Stimulated activated CD8-positive, alpha-beta memory T cell treated with anti-CD3 and anti-CD28 coated beads, Interleukin-15, amount 100 ng/mL, for 1 hour (primary cell): ENCODE measurements at places on chromosomes 1 and 21.
A peak's percentile ranks its signal among the peaks of the same experiment; 100 is the strongest.

DNA sequence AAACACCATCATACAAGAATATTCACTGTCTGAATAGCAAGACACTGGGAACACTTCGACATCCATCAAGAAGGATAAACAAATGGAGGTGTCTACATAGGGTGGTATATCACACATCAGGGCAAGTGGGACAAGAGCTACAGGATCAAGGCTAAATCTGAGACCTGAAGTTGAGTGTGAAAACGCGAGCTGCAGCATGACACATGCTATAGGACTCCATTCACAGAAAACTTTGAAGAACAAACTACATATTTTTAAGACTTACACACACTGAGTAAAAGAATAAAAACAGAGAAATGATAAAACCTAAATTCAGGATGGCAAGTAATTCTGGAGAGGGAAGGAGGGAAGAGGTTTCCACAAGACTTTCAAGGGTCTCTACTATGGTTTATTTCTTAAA lies 2.1 kb downstream of the TTC39A start:
- no peak for DNase-seq

DNA sequence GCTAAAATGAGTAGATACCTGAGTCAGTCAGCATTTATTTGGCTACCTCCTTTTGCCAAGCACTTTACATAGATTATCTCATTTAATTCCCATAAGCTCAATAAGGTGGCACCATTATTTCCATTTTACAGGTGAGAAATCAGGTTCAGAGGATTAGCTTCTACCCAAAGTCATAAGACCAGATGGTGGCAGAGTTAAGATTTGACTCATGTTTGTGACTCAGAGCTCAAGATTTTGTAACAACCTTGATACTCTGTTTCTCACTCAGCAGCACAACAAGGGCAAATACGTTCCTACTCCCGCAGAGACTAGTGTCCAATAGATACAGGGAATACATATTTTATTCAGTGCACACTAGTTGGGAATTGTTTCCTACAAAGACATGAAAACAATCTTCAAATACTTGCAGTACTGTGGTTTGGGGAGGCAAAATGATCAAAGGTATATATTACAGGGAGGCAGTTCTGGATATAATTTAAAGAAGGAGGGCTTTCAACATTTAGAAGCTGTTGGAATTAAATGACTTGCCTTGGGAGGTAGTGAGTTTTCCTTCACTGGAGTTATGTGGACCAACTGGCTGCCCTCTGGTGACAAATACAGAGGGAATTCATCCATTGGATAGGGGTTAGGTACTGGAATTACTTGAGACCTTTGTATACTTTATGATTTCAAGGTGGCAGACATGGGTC lies 3.6 kb downstream of the LEPR start:
- DNase-seq = no peak

GRCh38 chr21:31283025-31283424 lies 61.0 kb downstream of the TIAM1 start:
- no peak for DNase-seq

GRCh38 chr1:234478152-234478480 lies 863 bp downstream of the TARBP1 start:
- DNase-seq = peak; percentile 47

- no peak for DNase-seq
Observed at GRCh38 chr1:148264374-148265276, 112.5 kb upstream of the NBPF11 start.

GRCh38 chr21:39029900-39030884 lies 153.1 kb downstream of the PSMG1 start:
- no peak for DNase-seq

DNA sequence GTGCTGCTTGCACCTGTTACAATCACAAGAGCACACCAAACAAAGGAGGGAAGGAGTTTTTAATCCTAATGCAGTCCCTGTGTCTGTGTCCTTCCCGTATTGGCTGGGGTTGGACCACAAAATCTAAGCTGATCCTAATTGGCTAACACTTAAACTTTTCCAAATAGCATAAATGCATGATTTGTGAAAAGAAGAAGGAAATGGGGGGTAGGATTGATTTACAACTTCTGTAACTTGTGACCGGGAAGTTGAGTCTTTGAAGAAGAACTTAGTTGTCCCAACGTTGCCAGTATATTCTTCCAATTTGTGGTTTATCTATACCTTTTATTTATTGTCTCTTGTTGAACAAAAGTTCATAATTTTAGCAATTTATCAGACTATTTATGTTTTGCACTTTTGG lies 11.8 kb upstream of the IPP start:
- DNase-seq = no peak

GRCh38 chr1:93905734-93906133 lies 3.5 kb downstream of the GCLM start:
- no peak for DNase-seq

GRCh38 chr1:58312461-58312860 lies 234.1 kb downstream of the OMA1 start:
- no peak for DNase-seq

GRCh38 chr1:165367375-165367993 lies 11.0 kb upstream of the LMX1A start:
- peak; percentile 76 for DNase-seq

DNA sequence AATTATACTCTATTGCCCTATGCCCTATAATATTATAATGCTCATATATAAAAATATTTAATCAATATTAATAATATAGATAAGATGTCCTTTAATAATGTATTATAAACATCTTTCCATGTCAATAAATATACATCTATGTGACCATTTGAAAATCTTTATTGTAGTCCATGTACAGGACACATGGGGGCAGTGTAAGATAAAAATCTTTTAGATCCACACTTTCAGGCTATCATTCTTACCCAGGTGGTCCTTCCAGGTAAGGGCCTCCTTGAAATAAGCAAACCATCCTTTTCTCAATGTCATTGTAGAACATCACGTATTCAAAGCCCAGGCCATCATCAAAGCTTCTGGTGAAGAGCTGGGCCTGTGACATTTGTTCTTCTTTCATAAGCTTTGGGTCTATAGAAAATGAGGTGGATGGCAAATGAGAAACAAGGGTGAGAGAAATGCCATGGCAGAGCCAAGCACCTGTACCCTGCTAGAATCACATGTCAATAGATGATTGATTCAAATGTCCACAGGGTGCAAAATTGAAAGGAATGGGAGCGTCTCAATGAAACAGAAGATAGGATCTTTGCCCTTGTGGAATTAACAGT lies 20.2 kb downstream of the THEM4 start:
- no peak for DNase-seq

GRCh38 chr1:59195151-59195550 lies 101.7 kb upstream of the FGGY start:
- DNase-seq = no peak

DNA sequence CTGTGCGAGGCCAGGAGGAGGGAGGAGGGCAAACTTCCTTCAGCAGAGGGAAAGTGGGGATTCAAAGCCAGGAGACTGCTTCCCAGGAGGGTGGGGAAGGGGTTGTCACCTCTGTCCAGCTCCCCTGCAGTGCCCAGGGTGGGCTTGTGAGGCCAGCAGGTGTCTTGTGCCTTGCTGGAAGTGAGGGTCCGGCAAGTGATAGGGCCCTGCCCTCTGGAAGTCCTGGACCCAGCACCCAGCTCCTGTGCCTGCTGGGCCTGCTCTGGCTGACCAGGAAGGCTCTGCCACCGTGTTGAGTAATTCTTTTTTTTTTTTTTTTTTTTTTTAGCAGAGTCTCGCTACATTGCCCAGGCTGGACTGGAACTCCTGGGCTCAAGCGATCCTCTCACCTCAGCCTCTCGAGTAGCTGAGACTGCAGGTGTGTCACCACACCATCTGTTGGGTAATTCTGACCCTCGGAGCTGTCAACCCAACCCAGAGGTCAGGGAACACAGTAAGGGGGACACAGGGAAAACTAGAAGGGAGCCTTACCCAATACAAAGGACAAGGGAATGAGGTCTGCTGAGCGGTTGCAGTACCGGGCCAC lies 1.0 kb downstream of the BEST4 start:
- no peak for DNase-seq

DNA sequence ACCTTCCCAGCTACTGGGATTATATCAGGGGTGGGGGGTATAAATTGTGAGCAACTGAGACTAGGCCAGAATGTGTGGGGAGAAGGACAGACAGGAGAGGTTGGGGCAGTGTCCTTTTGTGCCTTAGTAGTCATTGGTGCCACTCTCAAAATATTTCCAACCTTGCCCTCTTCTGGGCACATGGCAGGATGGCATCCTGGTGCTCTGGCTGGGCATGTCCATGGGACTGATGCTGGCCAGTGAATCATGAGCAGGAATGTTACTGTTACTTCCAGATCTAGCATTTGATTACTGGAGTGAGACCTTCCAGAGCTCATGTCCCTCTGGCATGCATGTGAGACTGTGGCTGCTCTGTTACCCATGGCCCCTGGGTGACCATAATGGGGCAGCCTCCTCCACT lies 151.2 kb downstream of the MATN1 start:
- no peak for DNase-seq

DNA sequence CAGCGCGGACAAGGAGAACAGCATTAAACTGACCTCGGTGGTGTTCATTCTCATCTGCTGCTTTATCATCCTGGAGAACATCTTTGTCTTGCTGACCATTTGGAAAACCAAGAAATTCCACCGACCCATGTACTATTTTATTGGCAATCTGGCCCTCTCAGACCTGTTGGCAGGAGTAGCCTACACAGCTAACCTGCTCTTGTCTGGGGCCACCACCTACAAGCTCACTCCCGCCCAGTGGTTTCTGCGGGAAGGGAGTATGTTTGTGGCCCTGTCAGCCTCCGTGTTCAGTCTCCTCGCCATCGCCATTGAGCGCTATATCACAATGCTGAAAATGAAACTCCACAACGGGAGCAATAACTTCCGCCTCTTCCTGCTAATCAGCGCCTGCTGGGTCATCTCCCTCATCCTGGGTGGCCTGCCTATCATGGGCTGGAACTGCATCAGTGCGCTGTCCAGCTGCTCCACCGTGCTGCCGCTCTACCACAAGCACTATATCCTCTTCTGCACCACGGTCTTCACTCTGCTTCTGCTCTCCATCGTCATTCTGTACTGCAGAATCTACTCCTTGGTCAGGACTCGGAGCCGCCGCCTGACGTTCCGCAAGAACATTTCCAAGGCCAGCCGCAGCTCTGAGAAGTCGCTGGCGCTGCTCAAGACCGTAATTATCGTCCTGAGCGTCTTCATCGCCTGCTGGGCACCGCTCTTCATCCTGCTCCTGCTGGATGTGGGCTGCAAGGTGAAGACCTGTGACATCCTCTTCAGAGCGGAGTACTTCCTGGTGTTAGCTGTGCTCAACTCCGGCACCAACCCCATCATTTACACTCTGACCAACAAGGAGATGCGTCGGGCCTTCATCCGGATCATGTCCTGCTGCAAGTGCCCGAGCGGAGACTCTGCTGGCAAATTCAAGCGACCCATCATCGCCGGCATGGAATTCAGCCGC lies 2.5 kb downstream of the S1PR1 start:
- DNase-seq = no peak

DNA sequence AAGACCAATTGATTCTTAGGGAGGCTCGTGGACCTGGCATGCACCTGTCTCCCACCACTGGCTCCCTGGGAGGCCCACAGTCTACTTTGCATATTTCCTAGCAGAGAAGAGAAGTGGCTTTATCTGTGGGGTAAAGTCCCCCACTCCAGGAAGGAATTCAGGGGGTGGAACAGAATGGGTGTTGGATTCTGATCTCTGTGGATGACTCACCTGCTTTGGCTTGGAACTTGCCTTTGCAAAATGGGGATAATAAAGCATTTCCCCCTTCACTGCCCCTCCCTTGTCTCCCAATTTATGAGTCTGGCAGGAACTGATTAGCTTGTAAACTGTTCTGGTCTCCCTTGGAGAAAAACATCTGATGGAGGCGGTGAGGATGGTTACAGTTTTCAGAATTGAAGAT lies 21.2 kb upstream of the OTUD3 start:
- no peak for DNase-seq

GRCh38 chr1:183388735-183389134 lies 29.4 kb downstream of the NMNAT2 start:
- no peak for DNase-seq

DNA sequence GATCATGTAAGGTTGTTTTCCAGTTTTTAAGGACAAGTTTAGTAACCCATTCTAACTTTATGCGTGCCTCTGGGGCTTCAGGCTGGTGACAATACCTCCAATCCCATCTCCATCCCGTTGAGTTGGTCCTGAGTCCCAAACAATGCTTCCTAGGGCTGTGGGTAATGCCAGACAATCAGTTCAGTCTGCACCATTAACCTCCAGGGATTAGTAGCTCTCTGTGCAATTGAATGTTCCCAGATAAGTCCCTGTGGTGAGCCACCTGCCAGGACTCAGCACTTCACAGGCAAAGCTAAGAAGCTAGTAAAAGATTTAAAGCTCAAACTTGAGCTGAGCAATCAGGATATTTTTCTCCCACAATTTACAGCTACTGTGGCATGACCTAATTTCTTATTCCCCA lies 462.2 kb upstream of the PTBP2 start:
- DNase-seq = no peak

GRCh38 chr1:182718311-182718710 lies 33.9 kb upstream of the RGS8 start:
- no peak for DNase-seq

- no peak for DNase-seq
Observed at GRCh38 chr1:233281711-233282581, 13.6 kb downstream of the PCNX2 start.

DNA sequence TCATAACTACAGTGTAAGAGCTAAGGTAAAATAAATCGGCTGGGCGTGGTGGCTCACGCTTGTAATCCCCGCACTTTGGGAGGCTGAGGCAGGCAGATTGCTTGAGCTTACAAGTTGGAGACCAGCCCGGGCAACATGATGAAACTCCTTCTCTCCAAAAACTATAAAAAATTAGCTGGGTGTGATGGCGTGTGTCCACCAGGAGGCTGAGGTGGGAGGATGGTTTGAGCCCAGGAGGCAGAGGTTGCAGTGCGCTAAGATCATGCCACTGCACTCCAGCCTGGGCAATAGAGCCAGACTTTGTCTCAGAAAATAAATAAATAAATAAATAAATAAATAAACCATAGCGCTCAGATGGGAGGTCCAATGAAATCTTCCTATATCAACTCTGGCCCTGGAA lies 16.7 kb upstream of the FAM110D start:
- no peak for DNase-seq

- DNase-seq = no peak
Observed at GRCh38 chr1:175540896-175541645, 202.3 kb downstream of the TNR start.

GRCh38 chr1:40593449-40594186 lies 62.2 kb downstream of the ZNF684 start:
- DNase-seq = no peak

GRCh38 chr1:2310332-2311183 lies 80.8 kb downstream of the MORN1 start:
- DNase-seq = no peak

DNA sequence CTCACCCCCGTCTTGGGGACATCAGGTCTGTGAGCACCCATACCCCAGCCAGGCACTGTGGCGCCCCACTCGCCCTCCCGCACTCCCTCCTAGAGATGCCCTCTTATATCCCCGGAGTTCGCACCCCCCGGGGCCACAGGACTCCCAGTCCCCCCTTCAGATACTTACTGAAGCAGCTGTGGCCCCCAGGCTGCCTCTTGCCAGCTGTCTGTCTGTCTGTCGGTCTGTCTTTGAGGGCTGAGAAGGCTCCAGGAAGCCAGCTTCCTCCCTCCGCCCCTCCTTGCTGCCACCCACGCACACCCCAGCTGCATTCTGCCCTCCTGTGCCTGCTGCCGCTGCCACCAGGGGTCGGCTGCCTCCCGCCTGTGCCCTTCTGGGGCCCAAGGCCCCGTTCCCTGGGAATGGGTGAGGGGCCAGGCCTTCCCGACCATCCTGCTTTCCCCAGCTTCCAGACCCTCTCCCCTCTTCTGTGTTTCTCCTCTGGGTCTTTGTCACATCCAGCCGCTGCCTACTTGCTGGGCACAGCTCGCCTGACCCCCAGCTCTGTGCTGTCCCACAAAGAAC lies at the start of gene PTPN7:
PTPN7 (minus strand) TSS at position 226 of the 564 bp plus-strand sequence. CDS start 1,200 bp downstream, outside the sequence.
- DNase-seq = peak; percentile 78
